ENCODE measurements at places on chromosomes 2 and 18.

- DNase-seq = no peak
Observed at GRCh38 chr2:70797506-70797905, 7.1 kb upstream of the FIGLA start.

DNA sequence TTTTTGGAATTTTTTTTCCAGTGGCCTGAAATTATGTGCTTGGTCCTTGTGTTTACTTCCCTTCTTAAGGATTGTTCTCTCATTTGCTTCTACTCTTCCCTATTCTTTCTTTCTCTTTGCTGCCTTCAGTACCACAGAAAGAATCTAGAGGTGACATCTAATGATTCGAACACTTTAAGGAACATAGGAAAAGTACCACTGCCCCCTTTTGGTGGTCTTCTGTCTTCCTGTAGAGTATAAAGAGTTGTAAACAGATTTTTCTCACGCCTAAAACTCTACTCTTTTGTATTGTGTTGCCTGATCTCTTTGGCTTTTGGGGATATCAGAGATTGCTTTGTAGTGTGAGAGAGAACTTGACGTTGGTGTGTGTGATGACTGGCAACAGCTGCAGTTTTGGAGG, 7.0 kb upstream of the SCTR start:
- DNase-seq = no peak

GRCh38 chr2:73255007-73255644, 21.0 kb downstream of the CCT7 start:
- DNase-seq = no peak

GRCh38 chr2:130987519-130988425, 105.5 kb downstream of the FAM168B start:
- DNase-seq = no peak

DNA sequence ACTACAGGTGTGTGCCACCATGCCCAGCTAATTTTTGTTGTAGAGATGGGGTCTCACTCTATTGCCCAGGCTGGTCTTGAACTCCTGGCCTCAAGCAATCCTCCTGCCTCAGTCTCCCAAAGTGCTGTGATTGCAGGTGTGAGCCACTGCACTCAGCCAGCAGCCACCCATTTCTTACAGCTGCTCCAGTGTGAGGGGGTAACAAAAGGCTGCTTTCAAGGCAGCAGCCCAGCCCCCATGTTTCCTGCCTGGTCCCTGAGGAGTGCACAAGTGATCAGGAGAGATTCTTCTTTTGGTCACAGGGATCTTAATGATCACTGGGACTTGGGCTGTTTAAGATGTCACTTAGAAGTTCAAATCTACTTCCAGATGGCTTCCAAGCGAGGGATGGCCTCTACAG, 15.2 kb upstream of the CXCR4 start:
- no peak for DNase-seq

GRCh38 chr18:6782861-6783260, 53.3 kb downstream of the ARHGAP28 start:
- no peak for DNase-seq

GRCh38 chr18:70221156-70221914, 15.8 kb upstream of the RTTN start:
- peak; percentile 53 for DNase-seq

GRCh38 chr18:23897291-23897690, 117.3 kb upstream of the TTC39C start:
- no peak for DNase-seq

GRCh38 chr2:58720770-58721697, 479.9 kb upstream of the FANCL start:
- no peak for DNase-seq

DNA sequence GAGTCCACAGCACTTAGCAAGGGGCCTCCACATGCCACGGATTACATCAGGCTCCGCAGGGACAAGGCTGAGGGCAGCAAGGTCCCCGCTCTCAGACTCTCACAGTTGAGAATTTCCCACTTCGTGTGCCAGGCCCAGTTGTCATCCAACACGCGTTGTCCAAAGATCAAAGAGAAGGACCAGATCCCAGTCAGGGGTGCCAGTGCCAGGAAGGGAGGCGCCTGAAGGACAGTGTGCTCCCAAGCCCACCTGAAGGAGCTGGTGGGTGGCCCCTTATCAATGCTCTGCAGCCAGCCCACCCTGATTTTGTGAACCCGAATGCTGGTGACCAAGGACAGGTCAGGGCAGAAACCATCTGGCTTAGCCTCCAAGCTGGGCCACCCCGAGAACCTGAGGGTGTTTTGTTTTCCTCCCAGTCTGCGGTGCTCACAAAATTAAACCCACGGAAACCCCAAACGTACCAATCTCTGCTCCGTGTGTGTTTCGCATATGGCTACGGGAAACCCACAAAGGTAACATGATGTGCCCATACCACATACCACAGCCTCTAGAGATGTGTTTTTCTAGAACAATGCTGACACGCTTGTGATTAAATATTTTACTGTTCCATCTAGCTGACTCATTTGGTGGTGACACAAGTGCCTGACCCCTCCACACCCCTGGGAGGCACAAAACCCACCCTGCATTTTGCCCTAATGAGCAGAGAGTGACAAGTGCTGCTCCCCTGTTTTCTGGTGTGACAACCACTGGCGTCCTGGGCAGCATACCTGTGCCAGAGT, 24.5 kb downstream of the CRACDL start:
- no peak for DNase-seq

GRCh38 chr18:26255695-26256622, 29.7 kb downstream of the TAF4B start:
- no peak for DNase-seq

- DNase-seq = no peak
Observed at GRCh38 chr2:42182654-42183308, 13.6 kb downstream of the EML4 start.

GRCh38 chr2:206422493-206422892, 20.8 kb upstream of the ADAM23 start:
- DNase-seq = no peak

DNA sequence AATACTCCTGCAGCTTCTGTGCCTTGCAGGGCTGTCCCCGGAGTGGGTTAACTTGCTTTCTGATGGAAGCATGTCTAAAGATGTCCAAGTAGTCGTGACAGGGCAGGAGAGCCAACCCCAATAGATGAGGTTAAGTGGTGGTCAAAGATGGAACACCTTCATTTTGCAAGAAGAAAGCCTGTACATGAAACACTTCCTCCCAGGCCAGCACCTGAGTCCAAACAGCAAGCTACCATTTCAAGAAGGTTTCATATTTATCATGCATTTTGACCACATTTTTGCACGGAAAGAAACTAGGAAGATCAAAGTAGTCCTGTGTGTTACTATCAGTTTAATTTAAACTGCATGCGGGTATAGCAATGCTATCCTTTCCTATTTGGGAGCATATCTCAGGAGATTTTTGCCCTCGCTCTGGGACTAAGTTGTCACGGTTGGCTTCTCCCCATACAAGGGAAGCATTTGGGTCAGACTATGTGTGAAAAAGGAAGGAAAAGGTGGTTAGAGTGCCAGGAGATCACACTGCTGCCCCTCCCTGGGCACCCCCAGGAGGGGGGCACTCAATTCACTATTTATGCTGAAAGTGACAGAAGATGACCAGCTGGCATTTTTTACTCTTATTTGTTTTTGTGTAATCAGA, 187.6 kb downstream of the ZNF521 start:
- no peak for DNase-seq

DNA sequence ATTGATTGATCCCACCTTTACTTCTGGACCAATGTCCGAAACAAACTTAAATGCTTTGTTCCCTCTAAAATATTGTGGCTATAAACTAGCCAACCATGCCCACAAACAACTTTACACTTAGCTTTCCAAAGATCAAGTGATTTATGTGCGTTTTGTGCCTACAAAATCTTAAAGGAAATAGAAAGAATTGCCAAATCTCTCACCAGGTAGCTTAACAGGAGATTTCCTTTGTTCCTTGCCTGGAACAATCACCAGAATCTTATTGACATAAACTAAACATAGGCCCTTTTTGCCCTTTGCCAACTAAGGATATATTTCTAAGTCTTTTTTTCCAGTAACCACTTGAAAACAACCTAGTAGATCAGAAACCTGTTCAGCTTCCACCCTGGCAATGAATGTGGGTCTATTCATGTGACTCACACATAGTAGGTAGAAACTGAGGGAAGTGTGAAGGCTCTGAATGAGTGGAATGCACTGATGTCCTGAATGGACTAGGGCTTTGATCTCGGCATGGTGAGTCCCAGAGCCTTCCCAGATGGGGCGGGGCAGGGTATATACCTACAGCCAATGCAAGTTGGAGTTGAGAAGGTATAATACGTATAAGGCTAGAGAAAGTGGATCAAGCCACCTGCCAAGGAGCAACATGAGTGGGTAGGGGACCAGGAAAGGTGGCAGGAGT, 94.6 kb upstream of the PPP1CB start:
- DNase-seq = no peak

Data from iPS-NIHi11 (cell line).